NCI-H510A treated with DMSO at 0.1 percent for 48 hours (cell line): ENCODE measurements at places on chromosomes 3 and 15.

DNA sequence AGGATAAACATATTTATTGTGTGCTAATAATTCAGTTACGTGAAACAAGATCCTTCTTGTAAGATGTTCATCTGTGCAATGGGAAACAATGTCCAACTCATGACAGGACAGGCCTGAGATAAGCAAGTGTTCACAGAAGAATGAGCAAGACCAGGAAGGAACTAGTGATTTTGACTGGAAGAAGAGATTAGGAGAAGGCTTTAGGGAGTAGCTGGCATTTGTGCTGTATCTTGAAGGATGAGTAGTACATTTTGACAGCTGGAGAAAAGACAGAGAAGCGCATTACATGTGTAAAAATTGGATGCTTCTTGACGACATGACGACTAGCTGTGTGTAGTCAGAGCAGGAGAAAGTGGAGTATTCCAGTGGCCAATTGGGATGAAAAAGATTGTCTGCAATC is 48.4 kb downstream of the GBE1 start:
- DNase-seq = no peak

DNA sequence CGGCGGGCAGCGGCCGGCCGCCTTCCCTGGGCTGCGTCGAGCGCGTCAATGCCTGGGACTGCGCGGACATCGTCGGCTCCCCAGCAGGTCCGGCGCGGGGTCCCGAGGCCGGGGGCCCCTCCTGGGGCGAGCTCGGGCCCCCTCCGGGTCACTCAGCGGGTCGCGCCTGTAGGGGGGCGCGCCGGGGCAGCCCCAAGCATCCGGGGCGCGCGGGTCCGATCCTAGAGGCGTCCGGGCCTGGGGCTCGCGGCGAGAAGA is 725 bp downstream of the TLE3 start:
- DNase-seq = no peak

GRCh38 chr3:1960506-1960905 is 138.2 kb upstream of the CNTN4 start:
- DNase-seq = no peak

GRCh38 chr3:52196977-52197376 is 983 bp upstream of the ALAS1 start:
- no peak for DNase-seq

- DNase-seq = no peak
Measured at GRCh38 chr15:77530576-77530975, 102.1 kb downstream of the LINGO1 start.

GRCh38 chr3:190130696-190131095 is 10.0 kb upstream of the P3H2 start:
- DNase-seq = no peak

GRCh38 chr15:67853454-67853853 is 13.6 kb upstream of the RNU6-1 start:
- peak; percentile 35 for DNase-seq

- no peak for DNase-seq
Measured at GRCh38 chr3:72699631-72700030, 148.6 kb downstream of the SHQ1 start.

GRCh38 chr3:23444386-23444785 is 241.3 kb downstream of the UBE2E2 start:
- no peak for DNase-seq

- DNase-seq = no peak
Measured at GRCh38 chr3:197430934-197431333, 124.8 kb downstream of the BDH1 start.
